GM20000 (cell line): ENCODE measurements at places on chromosomes 5 and 9.

DNA sequence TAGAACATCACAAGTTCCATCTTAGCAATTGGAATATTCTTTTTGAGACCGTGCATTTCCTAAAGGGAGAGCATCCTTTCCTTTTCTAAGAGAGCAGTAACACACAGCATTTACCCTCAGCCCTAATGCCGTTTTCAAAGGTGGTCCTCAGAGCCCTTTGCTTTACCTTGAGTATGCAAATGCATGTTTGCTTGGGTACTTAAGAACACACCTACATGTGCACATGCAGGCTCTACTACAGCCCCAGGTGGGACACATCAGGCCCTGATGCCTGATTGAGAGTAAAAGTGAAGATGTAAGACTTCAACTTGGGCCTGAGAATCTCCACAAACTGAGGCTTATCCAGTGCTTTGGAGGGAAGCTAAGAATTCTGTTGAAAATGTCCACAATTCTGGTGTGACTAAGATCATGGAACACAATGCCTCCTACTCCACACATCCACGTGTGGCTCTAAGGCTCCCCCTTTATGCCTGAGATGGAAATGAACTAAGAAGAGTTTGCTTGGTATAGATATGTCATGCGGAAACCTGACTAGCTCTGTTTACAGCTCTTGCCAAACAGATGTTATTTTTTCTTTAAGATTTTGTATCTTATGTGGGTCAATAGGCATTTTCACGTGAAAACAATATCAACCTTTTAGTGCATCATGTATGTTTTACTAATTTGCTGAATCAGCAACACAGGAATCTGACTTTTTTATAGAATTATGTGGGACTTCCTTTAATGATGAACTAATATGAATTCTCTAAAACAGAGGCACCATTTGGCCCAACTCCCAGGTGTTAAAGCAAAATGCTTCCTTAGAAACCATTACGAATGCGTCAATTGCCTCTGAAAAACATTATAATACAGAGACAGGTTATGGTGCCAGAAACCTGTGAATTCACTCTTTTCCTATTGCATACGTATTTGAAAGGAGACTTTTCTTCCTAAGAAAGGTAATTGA, 48.9 kb upstream of the SLC2A8 start:
- peak; percentile 13 for DNase-seq

GRCh38 chr9:81687521-81688261, 1.7 kb downstream of the TLE1 start:
- DNase-seq: peak; percentile 34

GRCh38 chr5:9013147-9013546, 532.7 kb downstream of the SEMA5A start:
- no peak for DNase-seq

GRCh38 chr5:35804201-35804653, 52.5 kb upstream of the IL7R start:
- no peak for DNase-seq

DNA sequence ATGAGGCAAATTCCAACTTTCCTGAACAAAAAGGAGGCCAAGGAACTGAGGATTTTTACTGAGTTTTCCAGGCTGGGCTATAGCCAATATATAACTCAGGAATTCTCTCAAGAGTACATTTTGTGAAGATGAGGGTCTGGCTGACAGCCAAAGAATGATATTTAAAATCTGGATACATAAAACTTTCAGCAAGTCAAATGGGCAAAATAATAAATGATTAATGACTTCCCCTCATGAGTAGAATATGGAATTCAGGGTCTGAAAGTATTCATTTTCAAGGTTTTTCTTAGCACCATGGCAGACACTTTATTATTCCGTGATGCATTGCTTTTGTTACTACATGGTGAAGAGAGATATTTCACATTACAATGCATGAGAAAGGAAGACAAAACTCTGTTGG, 7.8 kb downstream of the FAM81B start:
- DNase-seq: no peak

DNA sequence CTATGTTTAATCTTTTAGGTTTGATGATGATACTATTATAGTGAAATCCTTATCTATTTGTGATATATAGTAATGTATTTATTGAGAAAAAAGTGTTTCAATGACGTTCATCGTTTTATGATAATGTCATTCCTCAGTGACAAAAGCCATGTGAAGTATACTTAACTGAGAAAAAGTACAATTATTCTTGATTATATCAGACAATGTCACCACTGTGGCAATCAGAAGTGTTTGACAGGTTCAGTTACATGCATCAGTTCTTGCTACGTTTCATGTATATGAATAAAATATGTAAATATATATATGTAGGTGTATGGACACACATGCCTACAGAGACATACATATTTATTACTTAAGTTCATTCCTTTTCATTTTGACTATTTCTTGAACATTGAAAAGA, 341.5 kb upstream of the CDH10 start:
- no peak for DNase-seq

DNA sequence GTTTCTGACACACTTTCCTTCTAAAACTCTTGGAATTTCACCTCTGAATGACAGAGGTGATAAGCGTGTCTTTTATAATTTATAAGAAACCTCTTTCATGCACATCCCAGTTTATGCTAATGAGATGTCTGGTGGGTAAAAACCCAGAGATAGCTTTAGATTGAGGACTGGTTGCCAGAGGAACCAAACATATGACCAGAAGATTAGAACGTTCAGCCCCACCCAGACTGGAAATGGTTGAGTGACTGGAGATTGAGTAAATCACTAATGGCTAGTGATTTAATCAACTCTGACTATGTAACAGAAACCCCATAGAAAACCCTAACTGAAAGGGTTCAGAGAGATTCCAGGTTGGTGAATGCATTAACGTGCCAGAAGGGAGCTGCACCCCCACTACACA, 69.2 kb downstream of the CDH18 start:
- DNase-seq: no peak

- DNase-seq: no peak
Measured at GRCh38 chr9:81459591-81459990, 229.8 kb downstream of the TLE1 start.

DNA sequence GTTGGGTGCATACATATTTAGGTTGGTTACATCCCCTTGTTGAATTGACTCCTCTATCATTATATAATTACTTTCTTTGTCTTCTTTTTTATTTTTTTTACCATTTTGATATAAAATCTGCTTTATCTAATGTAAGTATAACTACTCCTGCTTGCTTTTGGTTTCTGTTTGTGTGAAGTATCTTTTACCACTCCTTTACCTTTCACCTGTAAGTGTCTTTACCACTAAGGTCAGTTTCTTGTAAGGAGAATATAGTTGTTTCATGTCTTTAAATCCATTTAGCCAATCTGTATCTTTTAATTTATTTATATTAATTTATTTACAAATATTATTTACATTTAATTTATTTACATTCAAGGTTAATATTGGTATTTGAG, 33.0 kb downstream of the INSL4 start:
- DNase-seq: no peak

DNA sequence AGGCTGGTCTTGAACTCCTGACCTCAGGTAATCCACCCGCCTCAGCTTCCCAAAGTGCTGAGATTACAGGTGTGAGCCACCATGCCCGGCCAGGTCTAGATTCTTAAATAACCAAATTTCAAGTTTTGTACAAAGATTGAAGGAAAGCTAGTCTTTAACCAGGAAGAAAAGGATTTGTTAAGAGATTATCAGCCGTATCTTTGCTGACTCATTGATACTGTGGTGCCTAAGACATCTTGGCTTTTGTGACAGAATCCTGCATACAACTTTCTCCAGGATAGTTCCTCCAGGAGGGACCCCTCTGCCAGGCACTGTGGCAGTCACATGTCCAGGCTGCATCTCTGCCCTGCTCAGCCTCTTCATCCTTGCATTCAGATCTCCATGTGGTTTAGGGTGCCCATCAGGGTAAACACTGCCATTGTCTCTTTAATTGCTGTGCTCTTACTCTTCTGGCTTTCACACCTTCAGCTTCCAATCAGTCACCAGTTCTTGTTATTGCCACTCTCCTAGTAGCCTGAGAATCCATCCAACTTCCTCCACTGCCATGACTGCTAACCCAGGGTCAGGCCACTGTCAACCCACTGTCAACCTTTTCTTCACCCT, 10.0 kb downstream of the MAP3K1 start:
- DNase-seq: no peak

GRCh38 chr5:170152767-170153166, 47.1 kb downstream of the FOXI1 start:
- DNase-seq: no peak

GRCh38 chr5:53067641-53068040, 41.9 kb downstream of the MOCS2 start:
- DNase-seq: no peak
